ENCODE measurements at places on chromosomes 7 and 10.

GRCh38 chr10:66723608-66724400 lies 202.0 kb upstream of the LRRTM3 start:
- DNase-seq: no peak

- no peak for DNase-seq
Observed at GRCh38 chr7:956031-956430, 1.6 kb upstream of the ADAP1 start.

DNA sequence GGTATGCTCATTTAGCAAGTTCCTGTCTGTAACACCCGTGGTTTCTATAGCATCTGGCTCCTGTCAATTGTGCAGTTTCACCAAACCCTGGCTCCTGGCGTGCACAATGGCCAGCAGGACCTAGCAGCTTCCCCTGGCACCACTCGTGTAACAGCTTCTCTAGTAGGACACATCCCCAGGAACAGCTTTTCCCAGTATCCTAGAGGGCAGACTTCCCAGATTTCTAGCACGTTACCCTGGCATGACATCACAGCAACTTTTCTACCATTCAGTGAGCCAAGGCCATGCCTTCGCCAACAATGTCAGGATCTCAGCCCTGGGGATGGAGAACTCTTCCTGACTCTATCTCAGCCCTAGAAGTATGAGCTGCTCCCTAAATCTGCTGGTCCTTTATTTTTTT lies 6.5 kb downstream of the YME1L1 start:
- no peak for DNase-seq

- DNase-seq: no peak
Observed at GRCh38 chr7:144384555-144385245, 18.8 kb downstream of the NOBOX start.

Data from NCI-H187 (cell line).